Endothelial cell of umbilical vein (primary cell): ENCODE measurements at places on chromosomes 2 and 18. TPM values are rescaled to one million over a fixed set of nuclear protein-coding genes. Genes with fewer than 3 reads are reported as not detected.

- no peak for DNase-seq
Measured at GRCh38 chr2:230871361-230872150, 6.8 kb downstream of the ITM2C start.

GRCh38 chr2:6794448-6794847 lies 71.3 kb downstream of the CMPK2 start:
- DNase-seq: no peak

DNA sequence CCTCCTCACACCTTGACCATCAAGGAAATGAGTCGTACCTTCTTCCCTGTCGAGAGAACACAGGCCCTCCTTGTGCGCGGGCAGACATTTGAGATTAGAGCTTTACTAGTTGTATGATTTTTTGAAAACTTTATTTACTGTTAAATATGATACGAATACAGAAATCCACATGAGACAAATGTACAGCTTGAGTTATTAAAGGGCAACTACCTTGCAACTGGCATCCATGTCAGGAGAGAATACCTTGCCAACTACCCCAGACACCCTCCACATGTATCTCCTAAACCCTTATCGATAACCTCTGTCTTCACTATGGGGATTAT lies 28.3 kb downstream of the KLHL23 start:
- no peak for DNase-seq

DNA sequence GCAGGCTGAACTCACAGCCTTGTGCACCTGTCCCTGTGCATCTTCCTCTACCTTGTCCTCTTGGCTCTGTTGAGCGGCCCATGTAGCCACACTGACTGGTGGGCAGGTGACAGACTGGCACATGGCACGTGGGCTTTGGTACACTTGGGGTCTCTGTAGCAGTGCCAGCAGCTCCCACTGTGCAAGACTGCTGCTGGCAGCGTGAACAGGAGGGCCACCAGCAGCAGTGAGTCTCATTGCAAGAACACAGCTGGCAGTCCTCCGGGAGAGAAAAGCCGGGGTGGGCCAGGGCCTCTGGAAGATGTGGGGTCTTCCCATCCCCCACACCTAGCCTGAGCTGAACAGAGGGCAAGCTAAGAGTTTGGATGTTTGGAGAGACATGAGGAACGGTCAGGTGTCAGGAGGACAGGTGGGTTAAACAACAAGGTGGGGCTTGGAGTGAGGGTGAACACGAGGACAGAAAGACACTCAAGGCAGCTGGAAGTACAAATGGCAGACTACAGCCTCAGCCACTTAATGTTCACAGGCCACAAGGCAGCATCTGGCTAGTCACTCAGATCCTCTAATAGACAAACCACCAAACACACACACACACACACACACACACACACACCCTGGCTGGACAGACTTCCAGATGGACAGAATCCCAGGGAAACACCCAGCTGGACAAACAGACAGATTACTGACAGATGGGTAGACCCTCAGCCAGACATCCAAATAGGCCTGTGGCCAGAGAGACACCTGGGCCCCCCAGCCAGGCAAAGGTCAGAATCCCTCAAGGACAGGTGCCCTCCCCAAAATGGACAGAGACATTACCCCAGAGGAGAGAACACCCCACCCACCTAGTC lies 2.3 kb upstream of the PTPN18 start:
- no peak for DNase-seq

The HTR2B gene
- 0.55 and 0.93 TPM in 2 replicates for total RNA-seq

DNA sequence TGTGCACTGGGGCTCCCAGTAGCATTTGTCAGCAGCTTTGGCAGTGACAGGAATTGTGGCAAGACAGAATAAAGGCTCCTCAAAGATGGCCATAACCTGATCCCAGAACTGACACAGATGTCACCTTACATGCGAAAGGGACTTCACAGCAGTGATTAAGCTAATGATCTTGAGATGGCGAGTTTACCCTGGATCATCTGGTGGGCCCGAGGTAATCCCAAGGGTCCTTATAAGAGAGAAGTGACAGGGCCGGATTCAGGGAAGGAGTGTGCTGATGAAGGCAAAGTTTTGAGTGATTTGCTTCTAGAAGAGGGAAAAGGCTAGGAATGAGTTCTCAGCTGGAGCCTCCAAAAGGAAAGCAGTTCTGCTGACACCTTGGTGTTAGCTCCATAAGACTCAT lies 333.9 kb downstream of the LPIN1 start:
- no peak for DNase-seq

DNA sequence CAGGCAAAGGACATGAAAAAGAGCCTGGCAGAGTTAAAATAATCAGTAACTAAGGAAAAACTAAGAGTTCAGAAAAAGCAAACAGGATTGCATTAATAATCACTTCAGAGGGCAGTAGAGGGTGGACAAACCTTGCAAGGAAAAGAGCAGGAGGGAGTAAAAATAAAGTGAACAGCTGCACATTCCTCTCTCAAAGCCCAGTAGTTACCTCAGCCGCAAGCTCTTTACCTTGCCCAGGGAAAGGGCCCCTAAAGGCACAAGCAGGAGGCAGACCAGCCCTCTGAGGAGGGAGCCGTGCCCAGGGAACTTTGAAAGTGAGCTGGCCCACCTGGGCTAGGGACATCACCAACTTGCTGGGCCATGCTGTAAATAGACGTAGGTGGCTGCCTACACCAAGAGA lies 196.9 kb downstream of the C1D start:
- no peak for DNase-seq

GRCh38 chr2:191638802-191639172 lies 39.1 kb upstream of the NABP1 start:
- no peak for DNase-seq
